ENCODE measurements at places on chromosomes 7 and 10. TPM values are rescaled to one million over a fixed set of nuclear protein-coding genes. Genes with fewer than 3 reads are reported as not detected.

Gene BTBD16
- polyA plus RNA-seq, result 0.95 TPM

Gene HTRA1
- 183 TPM for polyA plus RNA-seq

Gene TMEM72
- 59.2 TPM for polyA plus RNA-seq

Gene PWWP2B
- 10.1 TPM for polyA plus RNA-seq

- DNase-seq, result no peak
These were observed 1.9 kb downstream of the CHAT start for GRCh38 chr10:49615721-49616120.

DNA sequence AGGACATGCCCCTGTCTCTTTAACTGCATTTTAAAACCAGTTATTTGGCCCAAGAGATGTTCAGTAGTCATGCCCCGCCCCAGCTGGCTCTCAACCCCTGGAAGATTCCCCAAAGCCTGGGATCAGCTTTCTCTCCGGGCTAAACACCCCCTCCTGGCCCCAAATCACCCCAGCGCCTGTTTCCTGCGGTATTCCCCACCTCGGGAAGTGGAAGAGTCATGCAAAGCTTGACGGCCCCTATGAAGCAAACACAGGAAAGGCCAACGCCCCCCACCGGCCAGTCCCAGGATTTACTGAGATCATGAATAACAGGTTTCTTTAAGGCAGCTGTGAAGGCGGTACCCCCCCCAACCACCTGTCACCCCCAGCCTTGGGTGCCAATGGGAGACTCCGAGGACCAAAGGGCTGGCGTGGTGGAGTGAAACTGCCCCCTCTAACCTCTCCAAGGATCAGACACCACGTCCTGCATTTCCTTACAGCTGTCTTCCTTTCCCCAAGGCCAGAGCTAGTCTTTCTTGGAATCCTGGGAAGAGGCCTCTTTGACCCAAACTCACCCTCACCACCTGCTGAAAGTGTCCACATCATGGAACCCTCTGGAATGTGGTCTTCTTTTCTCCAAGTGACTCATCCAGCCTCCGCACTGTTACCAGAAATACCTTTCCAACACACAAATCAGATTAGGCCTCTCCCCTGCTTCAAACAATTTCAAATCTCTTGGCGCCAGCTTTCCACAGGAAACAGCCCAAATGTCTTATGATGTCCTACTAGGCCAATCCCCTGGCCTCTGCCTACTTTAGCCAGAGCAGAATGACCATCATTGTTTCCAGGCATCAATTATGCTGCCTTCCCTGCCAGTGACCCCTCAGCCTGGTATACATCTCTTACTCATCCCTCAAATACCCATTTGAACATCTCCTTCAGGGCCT is 301.5 kb downstream of the ZEB1 start:
- no peak for DNase-seq

GRCh38 chr7:37671876-37672275 is 11.7 kb upstream of the GPR141 start:
- no peak for DNase-seq

DNA sequence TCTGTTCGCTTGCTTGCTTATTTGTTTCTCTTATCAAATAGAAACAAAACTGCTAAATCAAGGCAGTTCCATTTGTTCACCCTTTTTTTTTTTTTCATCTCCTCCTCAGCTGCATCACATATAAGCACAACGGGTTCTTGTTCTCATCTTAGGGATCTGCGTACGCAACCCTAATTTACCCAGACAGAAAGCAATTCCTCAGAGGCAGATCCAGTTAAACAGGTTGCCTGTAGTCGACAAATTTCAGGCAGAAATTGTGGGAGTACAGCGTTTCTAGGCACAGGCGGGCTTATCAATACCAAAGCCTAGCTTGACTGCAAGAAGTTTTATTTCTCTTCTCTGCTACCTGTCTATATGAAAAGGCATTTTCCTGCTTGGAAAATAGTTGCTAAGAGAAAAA is 565.4 kb downstream of the NXPH1 start:
- DNase-seq, result no peak
